ENCODE measurements at places on chromosomes 2 and 18. TPM values are rescaled to one million over a fixed set of nuclear protein-coding genes. Genes with fewer than 3 reads are reported as not detected.

- DNase-seq, result no peak
These were observed 25.5 kb downstream of the KLF7 start for GRCh38 chr2:207140265-207140664.

- DNase-seq, result no peak
These were observed 256.7 kb downstream of the HAUS1 start for GRCh38 chr18:46360866-46361265.

- DNase-seq, result no peak
These were observed 226.1 kb downstream of the DSEL start for GRCh38 chr18:67290421-67290820.

- DNase-seq, result no peak
These were observed 82.6 kb downstream of the SP100 start for GRCh38 chr2:230498506-230499107.

GRCh38 chr2:66570471-66570870 is 135.5 kb downstream of the MEIS1 start:
- DNase-seq, result no peak

DNA sequence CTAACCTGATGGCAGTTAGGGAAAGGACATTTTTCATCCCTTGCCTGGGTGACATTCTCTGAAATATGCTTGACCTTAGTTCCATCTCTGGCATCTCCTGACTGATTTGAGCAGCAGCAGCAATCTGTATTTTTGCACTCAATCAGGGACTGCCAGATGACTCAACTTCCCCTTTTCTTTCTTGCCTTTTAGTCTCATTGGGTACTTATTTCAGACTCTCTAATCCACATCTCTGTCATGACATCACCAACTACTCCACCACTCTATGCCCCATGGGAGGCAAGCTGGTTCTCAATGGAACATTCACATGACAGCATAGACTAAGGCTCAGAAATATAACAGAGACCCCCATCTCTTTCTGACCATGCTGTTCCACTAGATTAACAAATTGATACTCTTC is 254.2 kb downstream of the RIT2 start:
- DNase-seq, result no peak

- DNase-seq, result no peak
These were observed 224.5 kb downstream of the SP3 start for GRCh38 chr2:173740639-173741038.

GRCh38 chr2:237488901-237489860 is 2.1 kb downstream of the MLPH start:
- DNase-seq, result no peak

DNA sequence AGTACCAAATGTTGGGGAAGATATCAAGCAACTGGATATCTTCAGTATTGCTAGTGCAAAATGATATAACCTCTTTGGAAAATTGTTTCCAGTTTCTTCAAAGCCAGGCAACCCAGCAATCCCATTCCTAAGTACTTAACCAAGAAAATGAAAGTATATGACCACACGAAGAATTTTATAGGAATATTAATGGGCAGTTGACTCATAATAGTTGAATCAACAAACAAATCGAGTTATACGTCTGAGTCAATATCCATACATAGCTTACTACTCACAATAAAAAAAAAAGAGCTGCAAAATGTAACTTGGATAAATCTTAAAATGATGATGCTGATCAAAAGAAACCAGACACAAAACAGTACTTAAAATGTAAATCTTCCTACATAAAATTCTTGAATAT is 810.4 kb downstream of the METTL4 start:
- DNase-seq, result no peak

DNA sequence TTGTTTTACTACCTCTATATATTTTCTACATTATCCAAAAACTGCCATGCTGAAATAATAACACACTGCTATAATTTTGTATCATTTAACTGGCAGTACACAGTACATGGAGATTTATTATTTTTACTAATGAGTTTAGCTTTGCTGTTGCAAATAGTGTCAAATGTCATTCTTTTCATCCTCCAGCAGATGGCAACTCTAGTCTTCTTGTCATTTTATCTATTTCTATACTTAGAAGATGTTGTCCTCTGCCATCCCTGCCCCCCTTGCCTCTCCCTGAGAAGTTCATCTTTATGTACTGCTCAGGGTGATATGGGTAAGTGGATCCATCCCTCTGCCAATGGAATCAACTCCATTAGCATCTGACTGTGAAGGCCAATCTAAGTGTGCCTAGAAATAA is 21.7 kb upstream of the LRRTM1 start:
- no peak for DNase-seq

DNA sequence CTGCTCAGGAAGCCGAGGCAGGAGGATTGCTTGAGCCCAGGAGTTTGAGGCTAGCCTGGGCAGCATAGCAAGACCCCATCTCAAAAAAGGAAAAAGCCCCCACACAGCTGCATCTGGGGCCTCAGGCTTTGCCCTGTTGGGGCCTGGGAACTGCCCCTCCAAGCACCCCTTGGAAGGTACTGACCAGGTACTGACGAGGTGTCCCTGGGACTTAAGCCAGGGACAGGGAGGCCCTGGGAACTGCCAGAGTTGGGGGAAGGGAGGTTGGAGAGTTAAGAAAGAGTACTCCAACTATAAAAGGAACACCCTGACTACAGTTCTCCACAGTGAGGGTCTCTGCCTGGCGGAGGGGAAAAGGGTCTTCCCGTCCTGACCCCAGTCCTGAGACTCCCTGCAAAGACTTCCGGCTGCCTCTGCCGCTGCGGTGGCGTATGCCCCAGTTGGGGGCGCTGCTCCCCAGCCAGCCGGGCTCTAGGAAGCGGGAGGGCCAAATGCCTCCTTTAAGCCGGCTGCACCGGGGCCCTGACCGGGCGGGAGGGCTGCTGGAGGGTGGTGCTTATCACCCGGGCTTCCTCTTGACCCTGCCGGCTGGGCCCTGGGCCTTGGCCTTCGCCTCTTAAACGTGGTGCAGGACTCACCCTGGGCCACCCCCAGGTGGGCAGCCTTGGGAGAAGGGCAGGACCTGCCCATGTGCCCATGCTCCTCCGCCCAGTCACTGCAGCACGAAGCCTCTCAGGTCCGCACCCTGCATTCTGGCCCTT is 12.8 kb downstream of the SLC30A3 start:
- peak; percentile 28 for DNase-seq

- DNase-seq, result no peak
These were observed 25.5 kb upstream of the ITGA4 start for GRCh38 chr2:181431674-181432073.

DNA sequence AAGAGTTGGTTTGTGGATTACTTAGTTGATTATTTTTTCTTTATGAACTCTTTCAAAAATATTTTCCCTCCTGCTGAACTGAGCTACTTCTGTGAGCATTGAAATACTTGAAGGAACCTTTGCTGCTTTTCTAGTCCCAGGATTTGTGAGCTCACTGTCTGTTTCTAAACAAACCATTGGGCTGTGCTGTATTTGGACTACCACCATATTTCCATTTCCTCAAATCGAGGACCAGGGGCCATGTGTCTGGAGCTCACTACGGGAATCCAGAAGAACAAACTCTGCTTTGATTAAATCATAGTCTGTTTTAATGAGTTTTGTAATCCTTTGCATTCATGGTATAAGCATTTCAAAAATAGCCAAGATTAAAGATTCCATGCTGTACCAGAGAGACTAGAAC is 1.3 kb downstream of the MRPL33 start:
- DNase-seq, result no peak

- DNase-seq, result no peak
These were observed 308.5 kb downstream of the TNS1 start for GRCh38 chr2:217694291-217694690.

DNA sequence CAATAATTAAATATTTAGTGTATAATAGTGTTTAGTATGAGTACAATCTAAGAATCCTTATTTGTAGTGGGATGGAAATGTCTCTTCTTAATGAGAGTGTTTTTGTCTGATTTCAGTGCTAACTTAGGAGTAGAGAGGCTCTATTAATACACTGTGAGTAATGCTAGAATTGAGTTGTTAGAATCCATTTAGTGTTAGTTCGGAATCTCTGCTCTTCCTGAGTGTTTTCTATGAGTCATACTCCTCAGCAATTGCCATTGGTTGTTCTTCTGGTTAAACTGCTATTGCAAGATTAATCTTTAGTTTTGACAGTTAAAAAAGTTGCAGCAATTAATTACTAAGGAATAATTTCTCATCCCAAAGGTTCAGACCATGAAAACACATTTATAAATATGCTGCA is 828.6 kb upstream of the POU3F3 start:
- no peak for DNase-seq

GRCh38 chr2:230346921-230347533 is 20.0 kb downstream of the SP140L start:
- DNase-seq, result no peak

GRCh38 chr2:15119722-15120175 is 441.4 kb downstream of the NBAS start:
- DNase-seq, result no peak

- DNase-seq, result no peak
These were observed 41.3 kb downstream of the CCDC93 start for GRCh38 chr2:117972476-117973123.

DNA sequence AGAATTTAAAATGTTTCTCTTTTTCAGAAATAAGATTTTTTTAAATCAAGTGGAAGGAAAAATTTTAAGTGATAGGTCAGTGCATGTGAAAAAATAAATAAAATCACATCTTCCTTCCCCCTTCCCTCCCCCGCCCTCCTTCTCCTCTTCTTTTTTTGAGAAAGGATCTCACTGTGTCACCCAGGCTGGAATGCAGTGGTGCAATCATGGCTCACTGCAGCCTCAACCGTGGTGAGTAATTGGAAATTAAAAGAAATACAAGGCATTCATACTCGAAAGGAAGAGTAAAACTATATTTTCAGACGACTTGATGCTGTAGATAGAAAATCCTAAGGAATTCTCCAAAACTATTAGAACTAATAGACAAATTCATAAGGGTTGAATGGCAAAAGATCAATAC is 16.9 kb upstream of the CRACDL start:
- no peak for DNase-seq

- no peak for DNase-seq
These were observed 54.8 kb downstream of the DNMT3A start for GRCh38 chr2:25286723-25287483.

DNA sequence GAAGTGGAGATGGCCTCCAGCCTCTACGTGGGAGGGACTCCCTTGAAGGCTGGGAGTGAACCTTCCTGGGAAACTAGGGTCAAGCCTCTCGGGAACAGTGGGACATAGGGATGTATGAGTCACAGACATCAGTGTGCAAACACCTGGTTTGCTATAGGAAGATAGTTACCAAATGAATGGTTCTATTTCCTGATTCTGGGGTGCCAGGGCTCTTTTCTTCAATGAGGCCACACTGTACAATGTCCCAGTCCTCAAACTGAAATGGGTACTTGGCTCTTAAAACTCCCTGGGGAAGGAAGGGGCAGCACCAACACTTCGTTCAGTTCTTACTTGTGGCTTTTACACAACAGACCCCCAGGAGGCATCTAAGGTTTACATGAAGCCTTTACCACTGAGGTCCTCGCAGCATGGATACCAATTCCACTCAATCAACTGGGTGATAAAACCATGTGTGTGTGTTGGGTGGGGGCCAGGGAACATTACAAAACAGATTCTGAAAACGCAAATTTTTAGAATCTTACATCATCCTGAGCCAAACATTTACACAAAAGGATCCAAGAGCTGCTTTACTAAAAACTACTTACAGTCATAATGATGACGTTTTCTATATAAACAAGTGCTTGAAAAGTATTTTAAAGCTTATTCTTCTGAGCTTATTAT is 10.4 kb downstream of the ERFE start:
- no peak for DNase-seq

DNA sequence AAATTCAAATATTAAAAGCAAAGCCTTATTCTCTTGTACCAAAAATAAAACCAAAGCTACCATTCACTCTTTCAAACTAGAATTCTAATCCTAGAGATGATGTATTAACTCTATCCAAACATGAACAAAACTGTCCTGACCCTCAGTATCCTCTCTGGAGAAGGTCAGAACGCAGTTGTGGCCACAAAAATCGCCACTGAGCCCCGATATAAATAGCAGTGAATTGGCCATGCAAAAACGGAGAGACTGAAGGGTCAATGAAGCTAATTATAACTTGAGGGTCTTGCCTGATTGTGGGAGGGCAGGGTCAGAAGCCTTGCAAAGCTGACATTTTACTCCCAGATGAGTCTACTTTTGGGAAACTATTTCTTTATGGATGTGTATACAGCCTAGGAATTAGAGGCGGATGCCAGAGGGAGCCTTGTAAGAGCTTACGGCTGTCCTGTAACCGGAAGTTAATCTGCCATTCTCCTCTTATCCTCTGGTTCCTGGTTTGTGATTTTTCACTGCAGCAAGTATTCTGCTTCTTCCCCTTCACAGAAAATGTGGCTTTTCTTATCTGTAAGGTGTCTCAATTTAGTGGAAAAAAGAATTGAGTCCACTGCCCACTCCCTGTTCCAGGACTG is 28.1 kb downstream of the CAVIN2 start:
- DNase-seq, result no peak

GRCh38 chr2:75563591-75563990 is 2.9 kb upstream of the EVA1A start:
- DNase-seq, result no peak

GKN1 gene
- total RNA-seq, result not detected

ADCYAP1 gene
- total RNA-seq, result 21.3 TPM

SERPINB13 gene
- total RNA-seq, result not detected

FZD7 gene
- 18.5 TPM for total RNA-seq

SERPINB7 gene
- not detected for total RNA-seq

ITGA6 gene
- 95.2 TPM for total RNA-seq

RPE gene
- total RNA-seq, result 57.6 TPM

SIX2 gene
- total RNA-seq, result 0.40 TPM

PLB1 gene
- total RNA-seq, result 5.5 TPM

Measured in spinal cord (tissue), 10 donors.